ENCODE measurements at places on chromosomes 3 and 15.
A peak's percentile ranks its signal among the peaks of the same experiment; 100 is the strongest.

GRCh38 chr15:67175643-67176071 is 78.8 kb downstream of the AAGAB start:
- DNase-seq, result no peak

- DNase-seq, result no peak
Observed at GRCh38 chr3:104388619-104389018, 978.1 kb upstream of the ALCAM start.

- no peak for DNase-seq
Observed at GRCh38 chr3:141909408-141909807, 33.0 kb downstream of the ATP1B3 start.

GRCh38 chr3:5226783-5227182 is 39.3 kb downstream of the EDEM1 start:
- DNase-seq, result no peak

DNA sequence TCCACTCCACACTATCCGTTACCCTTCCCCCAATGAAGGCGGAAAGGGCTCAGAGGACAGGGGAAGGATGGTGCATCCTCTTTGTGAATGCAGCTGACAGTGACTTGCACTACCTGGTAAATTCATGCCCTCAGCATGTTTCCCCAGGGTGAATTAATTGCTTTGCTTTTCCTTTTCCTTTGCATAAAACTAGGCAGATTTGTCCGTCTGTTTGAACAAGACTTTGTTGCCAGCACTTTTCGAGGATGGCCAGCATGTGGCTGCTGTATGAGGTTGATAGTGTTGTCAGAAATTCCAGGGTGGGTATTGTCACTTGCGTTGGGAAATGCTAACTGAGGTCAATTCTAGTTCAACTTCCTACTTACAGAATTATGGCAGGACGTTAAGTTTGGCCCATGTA is 79.0 kb upstream of the RARB start:
- DNase-seq, result no peak

DNA sequence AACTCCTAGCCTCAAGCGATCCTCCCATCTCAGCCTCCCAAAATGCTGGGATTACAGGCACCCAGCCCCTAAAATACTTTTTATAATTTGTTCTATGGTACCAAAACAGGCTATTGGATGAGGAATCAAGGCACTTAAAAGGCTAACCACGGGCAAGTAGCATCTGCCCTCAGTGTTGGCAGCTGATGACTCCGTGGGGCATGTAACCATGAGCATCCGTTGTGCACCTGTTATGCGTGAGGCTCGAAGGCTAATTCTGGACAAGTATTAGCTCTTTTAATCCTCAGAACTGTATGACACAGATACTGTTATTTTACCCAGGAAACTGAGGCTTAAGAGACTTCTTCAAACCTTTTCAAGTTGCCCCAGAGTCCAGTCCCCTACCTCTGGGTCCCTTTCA is 10.2 kb downstream of the WDR73 start:
- DNase-seq, result no peak

- no peak for DNase-seq
Observed at GRCh38 chr15:96171853-96172296, 158.6 kb upstream of the NR2F2 start.

GRCh38 chr3:179093807-179094206 is 22.2 kb upstream of the ZMAT3 start:
- no peak for DNase-seq

DNA sequence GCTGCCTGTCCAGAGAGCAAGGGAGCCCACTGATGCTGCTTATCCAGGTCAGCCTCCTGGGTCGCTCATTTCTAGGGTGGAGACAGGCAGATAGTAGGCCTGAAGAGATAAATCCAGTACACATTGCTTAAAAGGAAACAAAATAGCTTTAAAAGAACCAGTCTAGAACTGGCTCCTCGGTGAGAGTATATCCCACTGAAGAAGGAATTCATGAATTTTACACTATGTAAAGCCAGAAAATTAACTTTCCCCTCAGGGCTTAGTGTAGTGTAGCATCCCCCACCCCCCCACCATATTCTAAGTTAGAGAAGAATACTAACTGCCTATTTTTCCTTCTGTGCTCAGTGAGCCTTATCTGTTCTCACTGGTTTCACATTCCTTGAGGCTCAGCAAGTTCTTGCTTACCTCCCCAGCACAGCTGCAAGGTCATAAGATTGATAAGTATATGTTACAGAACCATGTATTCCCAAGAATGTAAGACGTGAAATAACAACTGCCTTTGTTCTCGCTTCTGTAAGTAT is 30.5 kb upstream of the NOX5 start:
- no peak for DNase-seq

GRCh38 chr3:140427786-140428185 is 250.1 kb upstream of the TRIM42 start:
- no peak for DNase-seq

GRCh38 chr15:59794229-59794886 is 105.2 kb upstream of the BNIP2 start:
- no peak for DNase-seq

DNA sequence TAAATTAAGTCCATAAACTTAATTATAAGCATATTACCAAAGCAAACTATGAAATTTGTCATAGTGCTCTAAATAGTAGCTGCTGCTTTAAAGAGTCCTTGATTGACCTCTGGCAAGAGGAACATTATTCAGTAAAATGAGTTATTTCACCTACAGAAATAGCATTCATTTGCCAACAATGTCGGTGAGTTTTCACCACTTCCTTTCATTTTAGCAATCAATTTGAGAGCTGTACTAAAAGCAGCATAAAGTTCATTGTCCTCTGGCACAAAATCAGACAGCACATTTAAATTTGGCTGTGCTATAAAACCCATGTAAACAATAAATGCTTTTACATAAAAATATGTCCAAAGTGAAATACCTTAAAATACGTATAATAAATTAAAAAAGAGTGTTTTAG is 1515.7 kb downstream of the SI start:
- DNase-seq, result no peak

DNA sequence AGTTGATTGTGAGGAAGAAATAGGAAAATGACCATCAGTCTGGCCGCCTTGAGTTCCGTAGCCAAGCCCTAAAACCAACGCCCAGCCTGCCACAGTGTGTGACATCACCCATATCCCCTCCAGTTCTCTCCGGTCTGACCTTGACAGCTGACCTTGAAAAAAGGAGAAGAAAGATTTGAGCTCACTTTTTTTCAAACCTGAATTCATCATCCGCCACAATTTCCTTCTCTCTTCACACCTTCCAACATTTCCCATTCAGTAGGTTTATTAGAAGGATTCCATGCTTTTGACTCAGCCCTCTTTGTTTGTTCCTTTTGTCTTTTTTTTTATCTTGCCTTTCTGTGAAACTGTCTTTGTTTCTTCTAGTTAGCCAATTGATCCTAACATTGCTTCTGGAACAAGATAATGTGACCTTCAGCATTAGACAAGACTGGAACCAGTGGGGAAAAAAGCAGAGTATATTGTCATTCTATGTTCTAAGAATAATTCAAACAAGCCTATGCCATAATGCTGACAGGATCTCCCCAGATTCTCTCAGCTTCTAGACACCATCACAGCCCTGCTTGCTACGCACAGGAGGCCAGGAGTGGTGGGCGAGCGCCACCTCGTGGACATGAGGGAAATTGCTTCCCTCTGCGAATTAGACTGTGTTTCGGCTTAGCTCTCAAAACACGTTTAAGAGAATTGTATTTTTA is 283.1 kb downstream of the FGF12 start:
- DNase-seq, result peak; percentile 82

DNA sequence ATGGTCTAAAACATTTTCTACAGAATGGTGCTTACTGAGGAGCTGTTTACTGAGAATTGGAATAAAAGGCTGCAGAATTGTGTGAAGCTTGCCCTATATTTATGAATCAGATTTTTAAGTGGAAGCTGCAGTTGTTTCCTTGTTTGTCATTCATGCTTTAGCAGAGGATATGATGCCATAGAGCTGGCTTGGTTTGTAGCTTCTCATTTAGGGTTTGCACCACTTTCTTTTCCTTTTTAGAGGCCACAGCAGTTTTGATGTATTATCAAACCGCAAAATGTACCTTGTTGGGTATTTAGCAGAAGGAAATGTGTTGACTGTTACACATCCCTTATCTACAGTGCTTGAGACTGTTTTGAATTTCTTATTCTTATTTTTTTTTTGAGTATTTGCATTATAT is 66.2 kb downstream of the RASA2 start:
- DNase-seq, result no peak

GRCh38 chr3:161957467-161957866 is 460.9 kb downstream of the OTOL1 start:
- DNase-seq, result no peak

DNA sequence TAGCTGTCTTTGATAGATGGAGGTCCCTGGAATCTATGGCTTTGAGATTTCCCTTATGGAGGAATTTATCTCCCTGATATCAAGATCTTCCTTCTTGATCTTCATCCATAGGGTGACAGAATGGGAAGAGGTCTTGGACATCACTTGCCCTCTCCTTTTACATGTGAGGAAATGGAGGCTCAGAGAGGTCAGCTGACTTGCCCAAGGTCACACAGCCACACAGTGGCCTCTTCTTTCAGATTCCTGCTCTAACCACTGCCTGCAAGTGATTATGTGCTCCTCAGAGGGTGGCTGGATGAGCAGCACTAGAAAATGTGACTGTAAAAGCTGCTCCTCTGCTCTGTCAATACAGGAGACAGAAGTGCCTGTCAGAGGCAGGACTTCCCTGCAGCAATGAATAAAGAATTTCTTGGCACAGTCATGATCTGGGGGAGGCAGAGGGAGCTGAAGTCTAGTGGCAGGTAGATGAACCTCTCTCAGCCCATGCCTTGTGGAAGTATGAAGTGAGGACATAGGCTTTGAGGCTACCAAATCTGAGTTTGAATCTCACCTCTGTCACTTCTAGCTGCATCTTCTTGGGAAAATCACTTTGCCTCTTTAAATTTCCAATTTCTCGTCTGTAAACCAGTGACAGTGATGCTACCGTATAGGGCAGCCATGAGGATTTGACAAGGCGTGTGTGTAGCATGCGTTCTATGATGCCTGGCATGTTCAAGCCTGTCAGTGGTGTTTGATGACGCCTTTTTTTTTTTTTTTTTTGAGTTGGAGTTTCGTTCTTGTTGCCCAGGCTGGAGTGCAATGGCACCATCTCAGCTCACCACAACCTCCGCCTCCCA is 12.0 kb downstream of the SSUH2 start:
- DNase-seq, result no peak

- DNase-seq, result no peak
Observed at GRCh38 chr15:98955961-98956723, 51.5 kb downstream of the PGPEP1L start.

GRCh38 chr3:72494626-72495025 is 353.6 kb downstream of the SHQ1 start:
- DNase-seq, result no peak

DNA sequence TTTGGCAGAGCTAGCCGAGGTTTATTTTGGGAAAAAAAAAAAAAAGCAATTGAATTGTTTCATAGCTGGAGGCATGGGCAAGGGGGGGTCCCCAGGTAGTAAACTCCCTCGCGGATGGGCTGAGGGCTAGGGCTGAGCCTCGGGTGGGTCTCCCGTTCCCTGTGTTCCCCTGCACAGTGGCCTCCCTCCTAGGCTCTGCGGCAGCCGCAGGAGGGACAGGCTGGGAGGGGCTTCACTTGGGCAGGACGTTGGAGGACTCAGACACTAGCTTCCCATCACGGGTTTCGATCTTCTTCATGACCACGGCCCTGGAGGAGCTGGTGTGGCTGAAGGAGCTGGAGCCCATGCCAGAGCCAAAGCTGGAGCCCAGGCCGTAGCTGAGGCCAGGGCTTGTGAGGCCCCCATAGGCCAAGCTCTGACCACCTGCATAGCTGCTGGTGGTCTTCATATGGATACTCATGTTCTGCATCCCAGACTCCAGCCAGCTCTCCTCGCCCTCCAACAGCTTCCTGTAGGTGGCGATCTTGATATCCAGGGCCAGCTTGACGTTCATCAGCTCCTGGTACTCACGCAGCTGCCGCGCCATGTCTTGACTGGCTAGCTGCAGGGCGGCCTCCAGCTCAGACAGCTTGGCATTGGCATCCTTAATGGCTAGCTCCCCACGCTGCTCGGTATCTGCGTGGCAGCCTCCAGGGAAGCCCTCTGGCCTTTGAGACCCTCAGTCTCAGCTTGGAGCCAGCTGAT is 64.0 kb upstream of the CDAN1 start:
- DNase-seq, result no peak

DNA sequence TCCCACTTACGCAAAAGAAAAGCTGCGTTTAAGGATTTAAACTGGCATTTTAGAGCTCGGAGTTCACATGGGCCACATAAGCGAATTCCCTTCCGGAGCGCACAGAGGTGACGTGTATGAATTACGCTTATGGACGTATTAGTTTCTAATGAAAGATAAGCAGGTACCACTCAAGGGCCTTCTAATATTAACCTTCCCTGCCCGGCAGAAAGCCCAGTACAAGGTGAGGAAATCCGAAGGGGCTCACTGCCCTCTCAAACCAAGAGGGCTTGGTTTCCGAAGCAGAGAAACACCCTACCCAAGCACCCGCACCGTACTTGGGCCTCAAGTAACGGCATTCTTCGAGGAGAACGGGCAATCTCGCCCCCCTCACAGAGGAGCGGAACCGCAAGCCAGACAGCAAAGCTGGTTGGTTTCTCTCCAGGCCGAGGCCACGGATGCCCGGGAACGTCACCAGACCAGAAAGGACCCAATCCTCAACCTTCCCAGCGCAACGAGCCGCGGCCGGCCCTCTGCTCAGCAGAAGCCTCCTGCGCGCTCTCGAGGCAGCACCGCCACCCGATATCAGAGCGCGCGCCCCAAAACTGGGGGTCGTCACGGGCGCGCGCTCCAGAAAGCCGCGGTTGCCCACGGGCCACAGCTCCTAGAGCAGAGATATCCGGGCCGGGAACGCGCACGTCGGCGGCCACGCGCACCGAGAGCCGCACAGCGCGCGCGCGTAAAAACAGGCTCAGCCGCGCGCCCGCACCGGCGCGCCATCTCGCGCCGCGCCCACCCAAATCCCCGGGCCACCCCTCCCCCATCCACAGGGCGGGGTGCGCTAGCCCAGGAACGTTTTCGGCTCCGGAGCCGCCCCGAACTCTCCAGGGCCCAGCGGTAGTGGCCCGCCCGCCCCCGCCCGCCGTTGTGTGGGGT is 676 bp downstream of the QRICH1 start:
- DNase-seq, result peak; percentile 77

DNA sequence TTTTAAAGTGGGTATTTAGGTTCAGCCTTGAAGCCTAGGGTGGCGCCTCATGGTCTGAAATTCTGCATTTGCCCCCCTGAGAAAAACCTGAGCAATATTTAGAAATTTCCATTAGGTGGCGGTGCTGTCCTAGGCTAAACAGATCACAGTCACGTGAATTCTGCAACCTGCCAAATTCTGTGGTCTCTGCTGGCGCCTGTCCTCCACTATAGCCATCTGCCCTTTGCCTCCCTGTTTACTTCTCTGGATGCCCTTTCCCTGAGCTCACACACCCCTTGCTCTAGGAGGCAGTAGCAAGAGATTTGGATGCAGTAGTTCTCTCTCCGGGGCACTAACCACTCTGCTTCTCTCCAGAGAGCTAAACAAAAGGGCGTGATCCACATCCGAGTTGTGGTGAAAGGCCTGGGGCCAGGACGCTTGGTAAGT is 9.1 kb downstream of the MRPS11 start:
- DNase-seq, result peak; percentile 50

GRCh38 chr15:83112233-83112955 is 4.9 kb downstream of the TM6SF1 start:
- DNase-seq, result no peak
